ENCODE measurements at places on chromosomes 7 and 10.

DNA sequence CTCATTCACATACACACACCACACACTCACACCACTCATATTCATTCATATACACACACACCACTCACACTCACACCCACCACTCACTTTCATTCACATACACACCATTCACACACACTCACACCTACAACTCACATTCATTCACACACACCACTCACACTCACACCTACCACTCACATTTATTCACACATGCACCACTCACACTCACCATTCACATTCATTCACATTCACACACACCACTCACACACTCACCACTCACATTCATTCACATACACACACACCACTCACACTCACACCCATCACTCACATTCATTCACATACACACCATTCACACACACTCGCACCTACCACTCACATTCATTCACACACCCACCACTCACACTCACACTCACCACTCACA, 25.4 kb upstream of the C10orf120 start:
- no peak for DNase-seq

DNA sequence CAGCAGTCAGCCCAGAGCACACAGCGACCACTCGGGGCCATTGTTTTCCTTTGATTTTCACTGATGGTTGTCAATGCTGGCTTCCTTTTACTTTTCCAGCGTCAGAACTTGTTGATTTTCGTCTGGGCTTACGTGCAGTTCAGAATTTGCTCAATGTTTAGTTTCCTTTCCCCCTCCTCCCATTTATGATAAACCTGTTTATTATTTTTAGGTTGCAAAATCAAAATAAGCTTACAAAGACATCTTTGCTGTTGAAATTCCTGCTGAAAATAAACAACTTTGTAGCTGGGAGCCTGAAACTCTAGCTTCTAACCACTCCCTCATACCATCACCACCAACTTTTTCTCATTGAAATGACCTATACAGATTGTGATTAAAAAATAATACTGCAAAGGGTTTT, 83.1 kb upstream of the LYZL1 start:
- DNase-seq, result no peak

DNA sequence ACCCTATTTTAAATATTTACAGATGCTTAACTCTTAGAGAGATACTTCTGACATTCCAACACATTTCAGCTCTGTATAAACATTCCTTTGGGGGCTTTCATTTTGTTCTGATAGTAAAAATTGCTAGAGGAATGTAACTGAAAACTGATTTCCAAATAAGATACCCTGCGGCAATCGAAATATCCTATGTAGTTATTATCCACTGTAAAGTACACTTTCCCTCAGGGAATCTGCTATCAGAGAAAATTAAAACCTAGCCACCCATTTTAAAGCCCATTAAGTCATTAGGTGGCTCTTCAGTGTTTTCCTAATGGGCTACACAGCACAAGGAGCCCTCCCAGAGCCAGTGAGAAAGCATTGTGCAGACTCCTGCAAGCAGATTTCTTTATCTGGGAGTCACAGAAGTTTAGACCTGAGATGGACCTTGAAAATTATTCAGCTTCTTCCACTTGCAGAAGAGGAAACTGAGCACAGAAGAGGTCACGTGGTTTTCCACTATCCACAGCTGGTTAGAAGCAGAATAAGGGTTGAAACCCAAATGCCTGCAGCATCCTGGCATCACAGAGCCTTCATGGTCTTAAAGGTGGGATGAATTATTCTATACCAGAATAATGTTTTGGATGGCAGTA, 12.6 kb upstream of the CPVL start:
- DNase-seq, result no peak

- DNase-seq, result no peak
Measured at GRCh38 chr10:109393425-109393824, 529.9 kb downstream of the XPNPEP1 start.

DNA sequence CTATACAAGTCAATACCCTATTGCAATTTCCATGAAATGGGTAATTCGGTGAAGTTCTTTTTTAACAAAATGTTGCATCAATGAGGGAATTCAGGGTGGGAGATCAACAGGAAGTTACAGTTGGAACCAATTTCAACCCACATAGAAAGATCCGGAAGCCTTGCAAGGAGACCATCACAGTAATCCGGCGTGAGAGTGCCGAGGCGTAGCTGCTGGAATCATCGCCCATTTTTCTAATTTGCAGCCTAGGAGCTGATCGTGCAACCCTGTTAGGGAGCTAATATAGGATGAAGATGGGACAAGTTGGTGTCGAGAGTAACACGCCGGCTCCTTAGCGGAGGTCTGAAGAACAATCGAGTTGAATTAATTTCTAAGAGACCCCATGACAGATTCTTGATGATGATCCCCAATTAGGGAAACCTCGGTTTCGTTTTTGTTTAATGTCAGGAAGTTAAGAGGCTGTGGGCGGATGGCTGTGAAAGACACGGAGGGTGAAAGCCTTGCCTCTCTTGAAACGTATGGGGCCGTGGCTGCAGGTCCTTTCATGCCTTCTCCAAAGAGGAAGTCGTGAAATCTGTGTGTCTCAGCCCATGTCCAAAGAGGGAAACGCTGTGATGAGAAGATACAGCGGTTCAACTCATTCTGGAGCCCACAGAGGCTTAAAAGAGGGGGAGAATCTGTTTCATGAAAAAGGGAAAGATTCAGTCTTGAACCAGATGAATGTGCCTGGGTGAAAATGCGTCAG, 51.2 kb upstream of the CARD11 start:
- DNase-seq, result no peak

DNA sequence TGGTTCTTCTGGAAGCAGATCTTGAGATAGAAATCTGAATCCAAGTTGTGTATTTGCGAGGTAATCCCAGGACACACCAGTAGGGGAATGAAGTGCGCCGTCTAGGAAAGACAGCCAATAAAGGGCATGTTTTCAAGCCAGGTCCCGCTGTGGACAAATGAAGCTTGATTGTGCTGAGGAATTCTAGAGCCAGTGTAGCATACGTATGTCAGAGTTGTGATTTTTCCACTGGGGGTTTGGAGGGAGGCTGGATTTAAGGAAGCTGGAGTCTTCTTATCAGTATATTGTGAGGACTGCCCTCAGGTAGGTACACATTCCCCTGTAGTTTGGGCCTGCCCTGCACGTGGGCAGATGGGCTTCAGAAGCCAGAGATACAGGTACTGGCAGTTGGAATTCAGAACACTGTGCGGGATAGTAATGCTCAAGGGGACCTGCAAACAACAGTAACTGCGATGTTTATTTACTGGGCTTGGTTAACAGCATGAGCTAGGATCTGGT, 50.9 kb downstream of the GALNT11 start:
- DNase-seq, result no peak

- DNase-seq, result no peak
Measured at GRCh38 chr10:34705563-34705962, 109.5 kb downstream of the PARD3 start.

GRCh38 chr7:134699021-134699818, 52.6 kb downstream of the BPGM start:
- no peak for DNase-seq

GRCh38 chr7:43750016-43750887, 8.2 kb upstream of the BLVRA start:
- DNase-seq, result no peak

- no peak for DNase-seq
Measured at GRCh38 chr10:102485093-102485784, 17.3 kb downstream of the ACTR1A start.

DNA sequence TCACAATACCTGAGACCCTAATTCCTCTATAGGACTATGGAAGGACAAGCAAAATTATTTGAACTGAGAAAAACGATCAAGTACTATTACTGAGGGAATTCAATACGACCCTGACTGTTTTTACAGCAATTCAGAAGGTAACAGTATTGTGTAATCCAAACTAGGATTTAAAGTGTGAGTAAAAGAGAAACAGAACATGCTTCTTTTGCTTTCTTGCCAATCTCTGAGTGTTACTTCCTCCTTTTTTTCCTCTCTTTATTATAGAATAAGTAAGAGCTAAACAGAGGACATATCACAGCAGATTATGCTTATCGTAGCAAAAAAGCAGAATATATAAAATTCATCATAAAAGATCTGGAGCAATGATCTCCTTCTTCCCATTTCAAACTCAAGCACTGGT, 292.1 kb downstream of the THSD7A start:
- DNase-seq, result no peak

DNA sequence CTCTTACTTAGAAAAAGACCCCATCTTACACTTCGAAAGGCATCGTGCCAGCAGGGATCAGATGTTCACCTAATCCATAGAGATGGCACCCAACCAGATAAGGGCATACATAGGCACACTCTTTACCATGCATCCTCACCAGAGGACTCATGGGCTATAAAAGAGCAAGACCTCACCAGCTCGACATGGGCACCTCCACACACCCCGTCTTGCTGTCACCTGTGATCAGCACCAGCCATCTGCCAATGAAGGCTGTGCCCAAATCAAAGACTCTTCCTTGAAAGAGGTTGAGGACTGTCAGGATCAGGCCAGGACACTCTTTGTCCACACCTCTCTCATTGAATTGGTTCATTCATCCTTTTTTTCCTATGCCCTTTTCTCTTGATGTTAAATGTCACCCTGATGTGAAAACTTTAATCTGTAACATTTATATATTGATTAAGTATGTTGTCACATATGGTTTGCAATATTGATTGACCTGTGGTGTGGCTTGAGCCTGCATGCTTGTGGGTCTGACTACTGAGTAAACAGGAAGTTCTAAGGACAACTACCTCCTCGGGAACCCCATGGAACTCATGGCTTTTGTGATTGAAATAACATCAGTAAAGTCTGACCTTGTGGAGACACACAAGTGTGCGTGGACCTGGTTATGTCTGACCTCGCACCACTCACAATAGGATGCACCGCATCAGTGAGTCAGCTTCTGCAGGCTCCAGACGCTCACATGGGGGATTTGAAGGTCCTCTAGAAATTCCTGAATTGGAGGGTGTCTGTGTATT, 75.5 kb downstream of the HTR5A start:
- DNase-seq, result no peak

- DNase-seq, result no peak
Measured at GRCh38 chr10:100731407-100732240, 13.8 kb upstream of the PAX2 start.

- DNase-seq, result no peak
Measured at GRCh38 chr7:98617960-98618418, 904 bp downstream of the NPTX2 start.

DNA sequence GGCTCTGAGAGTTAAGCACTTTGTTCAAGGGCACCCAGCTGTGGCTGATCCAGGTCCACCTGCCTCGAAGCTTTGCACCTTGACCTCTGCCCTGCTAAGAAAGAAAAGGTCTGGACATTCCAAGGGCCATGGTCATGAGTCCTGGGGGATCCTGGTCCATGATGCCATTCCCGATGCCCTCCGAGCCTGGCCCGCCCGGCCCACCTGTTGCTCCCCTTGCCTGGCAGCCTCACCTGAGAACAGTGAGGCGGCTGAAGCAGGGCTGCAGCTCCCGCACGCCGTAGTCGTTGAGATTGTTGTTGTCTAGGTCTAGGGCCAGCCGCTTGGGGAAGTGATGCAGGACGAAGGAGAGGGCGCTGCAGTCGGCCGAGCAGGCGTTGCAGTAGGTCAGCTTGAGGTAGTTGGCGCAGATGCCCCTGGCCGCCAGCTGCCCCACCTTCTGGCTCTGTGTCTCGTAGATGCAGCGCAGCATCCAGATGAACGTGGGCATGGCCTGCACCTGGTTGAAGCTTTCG, 27.5 kb downstream of the NOD1 start:
- DNase-seq, result no peak

- DNase-seq, result no peak
Measured at GRCh38 chr10:114957673-114958072, 19.7 kb downstream of the TRUB1 start.

- DNase-seq, result no peak
Measured at GRCh38 chr10:10845185-10845584, 172.5 kb upstream of the CELF2 start.

GRCh38 chr10:132113766-132114365, 48.1 kb downstream of the JAKMIP3 start:
- DNase-seq, result no peak

- no peak for DNase-seq
Measured at GRCh38 chr10:28520346-28520745, 12.6 kb upstream of the WAC start.

GRCh38 chr10:96138102-96138501, 8.0 kb downstream of the ZNF518A start:
- DNase-seq, result no peak

DNA sequence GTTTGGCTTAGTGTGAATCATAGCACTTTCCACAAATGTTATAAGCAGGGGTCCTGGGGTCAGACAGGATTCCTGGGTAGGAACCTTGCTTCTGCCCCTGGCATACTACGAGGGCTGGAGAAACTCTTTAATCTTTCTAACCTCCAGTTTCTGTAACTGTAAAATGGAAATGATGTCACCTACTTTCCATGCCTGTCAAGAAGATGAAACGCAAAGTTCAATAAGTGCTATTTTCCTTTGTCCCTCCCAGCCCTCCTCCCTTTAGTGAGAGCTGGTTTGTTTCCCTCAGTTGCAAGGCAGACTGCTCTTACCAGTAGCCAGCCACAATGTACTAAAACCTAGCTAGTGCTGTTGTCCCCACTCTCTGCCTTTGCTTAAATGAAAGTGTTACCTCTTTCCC, 117.1 kb upstream of the HPS1 start:
- no peak for DNase-seq

DNA sequence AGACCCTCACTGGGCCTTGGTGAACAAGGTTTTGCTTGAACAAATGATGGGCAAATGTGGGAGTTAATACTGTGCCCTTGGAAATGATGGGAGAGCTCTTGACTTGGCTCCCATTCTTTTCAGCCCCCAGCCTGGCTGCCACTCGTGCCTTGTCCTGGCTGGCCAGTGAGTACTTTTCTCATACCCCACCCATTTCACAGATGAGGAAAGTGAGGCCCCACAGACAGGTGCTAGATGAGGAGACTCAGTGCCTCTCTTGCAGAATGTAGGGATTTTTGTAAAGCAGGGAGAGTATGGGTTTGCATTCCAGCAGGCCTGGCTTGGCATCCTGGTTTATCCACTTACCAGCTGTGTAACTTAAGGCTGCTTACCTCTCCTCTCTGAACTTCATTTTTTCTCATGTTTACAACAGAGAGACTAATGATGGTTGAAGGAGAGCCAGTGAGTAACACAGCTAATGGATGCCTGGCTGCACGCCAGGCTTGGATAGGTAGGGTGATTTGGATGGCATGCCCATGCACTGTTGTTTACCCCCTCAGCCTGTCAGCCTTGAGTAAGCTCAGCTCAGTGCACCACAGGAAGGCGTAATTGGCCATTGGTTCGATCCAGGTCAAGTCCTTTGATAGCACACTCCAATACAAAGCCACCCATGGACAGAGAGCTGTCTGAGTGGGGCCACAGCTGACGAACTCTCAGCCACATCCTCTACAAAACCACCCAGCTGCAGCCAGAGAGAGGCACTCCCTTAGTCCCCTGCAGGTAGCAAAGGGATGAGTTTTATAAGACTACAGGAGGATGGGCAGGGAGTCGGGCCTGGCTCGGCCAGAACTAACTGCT, 436.8 kb downstream of the RPS24 start:
- DNase-seq, result no peak

Data from liver (tissue), 10 donors.